ENCODE measurements at places on chromosomes 16 and 17.

DNA sequence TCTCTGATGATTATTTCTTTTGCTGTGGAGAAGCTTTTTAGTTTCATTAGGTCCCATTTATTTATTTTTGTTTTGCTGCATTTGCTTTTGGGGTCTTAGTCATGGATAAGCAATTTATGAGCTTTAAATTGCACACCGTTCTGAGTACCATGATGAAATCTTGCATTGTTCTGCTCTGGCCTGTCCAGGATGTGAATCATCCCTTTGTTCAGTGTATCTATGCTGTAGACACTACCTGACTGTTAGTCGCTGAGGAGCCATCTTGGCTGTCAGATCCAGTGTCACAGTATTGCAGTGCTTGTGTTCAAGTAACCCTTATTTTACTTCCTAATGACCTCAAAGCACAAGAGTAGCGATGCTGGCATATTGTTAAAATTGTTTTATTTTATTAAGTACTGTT, 218.0 kb upstream of the CNTNAP4 start:
- no peak for DNase-seq

GRCh38 chr17:75344666-75345065, 55.4 kb upstream of the SLC25A19 start:
- peak; percentile 59 for DNase-seq

DNA sequence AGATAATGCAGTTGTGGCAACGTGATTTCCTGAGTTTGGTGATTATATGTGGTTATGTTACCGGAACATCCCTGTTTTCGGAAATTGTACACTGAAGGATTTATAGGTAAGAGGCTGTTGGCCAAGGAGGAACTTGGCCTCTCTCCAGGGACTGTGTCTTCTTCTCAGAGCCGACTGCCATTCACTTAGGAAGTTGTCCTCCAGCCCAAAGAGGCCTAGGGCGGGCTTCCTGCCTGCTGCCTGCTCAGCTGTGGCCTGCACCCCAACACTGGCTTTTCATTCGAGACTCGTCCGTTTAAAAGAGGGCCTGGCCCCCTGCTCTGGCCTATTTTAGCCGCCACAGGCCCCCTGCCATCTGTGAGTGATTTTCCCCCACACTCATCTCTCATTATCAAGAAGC, 64.3 kb downstream of the ZDHHC7 start:
- DNase-seq: no peak

DNA sequence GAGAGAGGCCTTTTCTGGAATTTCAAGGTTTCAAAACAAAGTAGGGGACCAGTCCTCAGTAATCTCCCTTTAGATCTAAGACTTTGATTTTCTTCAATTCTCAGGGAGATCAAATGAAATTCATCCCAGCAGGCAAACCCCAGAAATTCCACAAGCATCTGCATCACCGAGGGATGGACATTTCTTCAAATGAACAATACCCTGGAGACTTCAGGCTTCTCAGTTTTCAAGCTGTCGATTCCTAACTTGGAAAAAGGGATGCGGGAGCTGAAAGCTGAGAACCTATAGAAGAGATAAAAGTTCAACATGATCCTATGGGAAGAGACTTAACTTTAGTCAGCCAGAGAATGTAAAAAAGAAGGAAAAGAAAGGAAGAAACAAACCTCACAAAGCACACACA, 296.9 kb upstream of the CDH5 start:
- DNase-seq: no peak

DNA sequence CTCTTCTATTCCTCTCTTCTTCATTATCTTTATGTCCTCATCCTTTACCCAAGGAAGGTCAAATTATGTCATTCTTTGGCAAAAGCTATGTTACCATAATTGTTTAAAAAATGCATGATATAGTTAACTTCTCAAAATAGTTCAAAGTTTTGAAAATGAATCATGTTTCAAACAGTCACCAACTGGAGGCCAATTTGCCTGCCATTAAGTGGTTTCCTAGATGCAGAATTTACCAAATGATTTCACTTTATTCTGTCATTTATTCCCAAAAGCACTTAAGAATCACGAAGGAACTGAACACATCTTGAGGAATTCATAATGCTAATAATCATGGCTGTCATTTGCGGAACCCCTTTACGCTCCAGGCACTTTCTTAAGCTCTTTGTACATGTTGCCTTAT, 190.9 kb upstream of the CDH11 start:
- no peak for DNase-seq

DNA sequence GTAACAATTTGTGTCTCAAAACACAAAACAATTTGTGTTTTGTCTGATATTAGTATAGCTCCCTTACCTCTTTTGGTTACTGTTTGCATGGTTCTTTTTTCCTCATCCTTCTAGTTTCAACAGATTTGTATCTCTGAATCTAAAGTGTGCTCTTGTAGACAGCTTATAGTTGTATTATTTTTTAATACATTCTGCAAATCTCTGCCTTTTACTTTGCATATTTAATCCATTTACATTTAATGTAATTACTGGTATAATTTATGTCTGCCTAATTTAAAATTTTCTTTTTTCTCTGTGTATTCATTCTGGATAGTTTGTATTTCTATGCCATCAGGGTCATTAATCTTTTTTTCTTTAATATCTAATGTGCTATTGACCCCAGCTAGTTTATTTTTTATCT, 9.9 kb upstream of the GNAO1 start:
- no peak for DNase-seq

DNA sequence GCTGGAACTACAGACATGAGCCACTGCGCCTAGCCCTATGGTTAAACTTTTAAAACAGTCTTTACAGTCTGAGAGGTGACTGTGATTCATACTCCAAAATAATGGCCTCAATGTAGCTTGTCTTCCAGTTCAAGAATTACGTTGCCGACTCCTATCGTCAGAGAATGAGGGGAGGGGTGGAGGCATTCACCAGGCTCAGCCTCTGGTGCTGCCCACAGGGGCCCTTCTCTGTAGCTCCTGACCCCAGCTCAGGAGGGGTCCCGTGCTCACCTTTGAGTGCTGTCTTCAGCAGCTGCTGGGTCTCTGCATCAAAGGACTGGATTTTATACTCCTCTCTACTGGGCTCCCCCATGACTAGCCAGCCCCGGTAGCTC, 1.2 kb downstream of the MIF4GD start:
- no peak for DNase-seq
